ENCODE measurements at places on chromosomes 6 and 20. TPM values are rescaled to one million over a fixed set of nuclear protein-coding genes. Genes with fewer than 3 reads are reported as not detected.
A peak's percentile ranks its signal among the peaks of the same experiment; 100 is the strongest.

GRCh38 chr6:20640181-20640580, 105.9 kb downstream of the CDKAL1 start:
- H3K4me1 ChIP-seq: peaks cover 21% of the 10 kb centered on the region
- no peak overlapping the region for H3K4me3 ChIP-seq
- H3K27ac ChIP-seq: no peak overlapping the region
- H3K27me3 ChIP-seq: no peaks in the 10 kb centered on the region
- no peaks in the 10 kb centered on the region for H3K36me3 ChIP-seq
- no peak for DNase-seq

GRCh38 chr6:142867988-142868812, 76.8 kb downstream of the HIVEP2 start:
- no peak overlapping the region for H3K4me3 ChIP-seq
- no peak for DNase-seq
- H3K27ac ChIP-seq: no peak overlapping the region
- H3K27me3 ChIP-seq: no peaks in the 10 kb centered on the region

DNA sequence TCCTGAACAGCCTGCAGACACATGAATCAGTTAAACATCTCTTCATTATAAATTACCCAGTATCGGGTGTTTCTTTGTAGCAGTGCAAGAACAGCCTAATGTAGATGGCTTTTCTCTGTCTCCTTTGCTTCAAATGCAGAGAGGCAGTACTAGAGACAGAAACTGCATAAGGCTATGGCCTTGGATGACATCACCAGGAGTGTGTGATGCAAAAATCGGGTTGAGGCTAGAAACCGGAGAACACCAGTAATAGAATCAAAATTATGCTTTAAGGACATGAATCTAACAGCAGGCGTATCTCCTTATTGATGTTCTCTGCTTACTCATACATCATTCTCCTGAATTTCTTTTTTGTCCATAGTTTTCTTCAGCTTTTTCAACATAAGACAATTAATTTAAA, 49.3 kb upstream of the FLRT3 start:
- H3K27me3 ChIP-seq: no peaks in the 10 kb centered on the region
- H3K27ac ChIP-seq: no peak overlapping the region
- H3K4me1 ChIP-seq: peaks cover 16% of the 10 kb centered on the region
- H3K36me3 ChIP-seq: peaks cover 5% of the 10 kb centered on the region
- DNase-seq: no peak

GRCh38 chr6:2870046-2870636, 28.5 kb upstream of the SERPINB1 start:
- H3K4me3 ChIP-seq: no peak overlapping the region
- H3K4me1 ChIP-seq: peaks cover 67% of the 10 kb centered on the region
- H3K27me3 ChIP-seq: peaks cover 15% of the 10 kb centered on the region
- no peak overlapping the region for H3K27ac ChIP-seq

- H3K36me3 ChIP-seq: peaks cover 13% of the 10 kb centered on the region
- no peak for DNase-seq
- H3K4me3 ChIP-seq: no peak overlapping the region
- H3K27ac ChIP-seq: no peak overlapping the region
Measured at GRCh38 chr6:42571611-42572342, 7.9 kb downstream of the UBR2 start.

GRCh38 chr6:93218096-93218495, 201.3 kb downstream of the EPHA7 start:
- H3K27me3 ChIP-seq: no peaks in the 10 kb centered on the region
- H3K4me3 ChIP-seq: no peak overlapping the region
- H3K27ac ChIP-seq: no peak overlapping the region
- peaks cover 2% of the 10 kb centered on the region for H3K36me3 ChIP-seq
- H3K4me1 ChIP-seq: peaks cover 8% of the 10 kb centered on the region

The NOX3 gene
- total RNA-seq: 0.09 TPM

- no peaks in the 10 kb centered on the region for H3K36me3 ChIP-seq
- DNase-seq: no peak
- no peak overlapping the region for H3K27ac ChIP-seq
- no peak overlapping the region for H3K4me3 ChIP-seq
- no peaks in the 10 kb centered on the region for H3K27me3 ChIP-seq
- H3K4me1 ChIP-seq: peaks cover 29% of the 10 kb centered on the region
Measured at GRCh38 chr20:4937407-4938319, 63.6 kb downstream of the SLC23A2 start.

DNA sequence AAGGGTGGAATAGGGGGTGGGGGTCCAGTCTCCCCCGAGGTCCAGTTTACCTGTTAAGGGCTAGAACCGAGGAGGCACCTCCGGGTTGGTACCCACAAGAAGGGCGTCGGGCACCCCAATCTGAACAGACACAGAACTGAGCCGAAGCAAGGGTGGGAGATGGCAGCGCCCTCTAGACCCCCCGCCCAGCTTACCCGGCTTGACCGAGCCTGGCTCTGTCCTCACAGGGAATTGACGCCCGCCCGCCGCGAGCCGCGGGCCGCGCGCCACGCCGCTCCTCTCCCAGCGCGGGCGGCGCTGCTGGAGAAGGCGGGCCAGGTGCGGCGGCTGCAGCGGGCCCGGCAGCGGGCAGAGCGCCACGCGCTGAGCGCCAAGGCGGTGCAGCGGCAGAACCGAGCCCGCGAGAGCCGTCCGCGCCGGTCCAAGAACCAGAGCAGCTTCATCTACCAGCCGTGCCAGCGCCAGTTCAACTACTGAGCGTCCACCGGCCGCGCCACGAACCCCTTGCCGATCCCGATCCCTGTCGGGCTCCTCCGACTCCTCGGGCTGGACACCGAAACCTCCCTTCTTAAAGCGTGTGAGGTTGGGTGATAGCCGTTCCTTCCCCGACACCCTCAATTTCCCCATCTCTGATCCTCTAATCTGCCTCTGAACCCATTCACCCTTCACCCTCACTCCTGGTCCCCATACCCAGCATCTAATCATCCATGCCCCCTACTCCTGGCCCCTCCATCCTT, 5.9 kb downstream of the TP53INP2 start:
- peak; percentile 59 for DNase-seq
- H3K4me3 ChIP-seq: peak overlapping the region; percentile 77
- H3K4me1 ChIP-seq: peaks cover 16% of the 10 kb centered on the region
- no peak overlapping the region for H3K27ac ChIP-seq
- no peaks in the 10 kb centered on the region for H3K36me3 ChIP-seq
- H3K27me3 ChIP-seq: peaks cover 46% of the 10 kb centered on the region

DNA sequence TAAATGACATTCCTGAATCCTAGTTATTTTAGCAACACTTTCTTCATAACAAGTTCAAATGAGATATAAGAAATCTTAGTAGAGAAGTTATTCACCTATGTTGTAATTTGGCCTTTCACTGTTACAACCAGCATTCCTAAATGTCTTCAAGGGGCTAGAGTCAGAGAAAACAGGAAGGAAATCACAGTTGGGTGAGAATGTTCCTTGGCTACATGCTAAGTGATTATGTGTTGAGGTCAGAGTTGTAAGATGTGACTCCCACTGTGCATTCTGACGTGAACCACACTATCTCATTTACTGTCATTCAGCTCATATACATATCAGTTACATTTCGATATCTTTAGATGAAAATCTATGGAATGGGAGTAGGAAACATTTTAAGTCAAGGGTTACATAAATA, 51.0 kb upstream of the MLIP start:
- H3K36me3 ChIP-seq: no peaks in the 10 kb centered on the region
- H3K27ac ChIP-seq: no peak overlapping the region
- no peaks in the 10 kb centered on the region for H3K27me3 ChIP-seq

- no peaks in the 10 kb centered on the region for H3K4me1 ChIP-seq
- no peaks in the 10 kb centered on the region for H3K27me3 ChIP-seq
- no peaks in the 10 kb centered on the region for H3K36me3 ChIP-seq
- H3K4me3 ChIP-seq: no peak overlapping the region
Measured at GRCh38 chr6:25094726-25095125, 159.0 kb upstream of the RIPOR2 start.

- peaks cover 47% of the 10 kb centered on the region for H3K36me3 ChIP-seq
- no peak for DNase-seq
- peaks cover 91% of the 10 kb centered on the region for H3K27me3 ChIP-seq
Measured at GRCh38 chr6:158468666-158469065, 91.2 kb upstream of the TMEM181 start.

The PRICKLE4 gene
- 1.5 TPM for total RNA-seq

DNA sequence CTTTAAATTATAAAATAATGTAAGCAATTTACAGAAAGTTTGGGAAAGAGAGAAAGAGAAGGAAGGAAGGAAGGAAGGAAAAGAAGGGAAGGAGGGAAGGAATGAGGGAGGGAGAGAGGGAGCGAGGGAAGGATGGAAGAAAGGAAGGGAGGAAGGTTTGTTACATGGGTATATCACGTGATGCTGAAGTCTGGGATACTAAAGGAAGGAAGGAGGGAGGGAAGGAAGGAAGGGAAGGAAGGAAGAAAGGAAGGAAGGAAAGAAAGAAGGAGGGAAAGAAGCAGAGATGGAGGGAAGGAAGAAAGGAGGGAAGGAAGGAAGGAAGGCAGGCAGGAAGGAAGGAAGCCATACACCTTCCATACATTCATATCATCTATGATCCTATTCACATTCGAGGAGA, 48.9 kb upstream of the GCM1 start:
- no peak overlapping the region for H3K4me3 ChIP-seq
- no peaks in the 10 kb centered on the region for H3K36me3 ChIP-seq

GRCh38 chr6:148435386-148435785, 92.7 kb downstream of the SASH1 start:
- no peak overlapping the region for H3K27ac ChIP-seq
- 0 out of 2 replicates have a peak, but pooled peaks cover 2% of the 10 kb centered on the region for H3K36me3 ChIP-seq
- no peak overlapping the region for H3K4me3 ChIP-seq
- no peaks in the 10 kb centered on the region for H3K27me3 ChIP-seq
- peaks cover 14% of the 10 kb centered on the region for H3K4me1 ChIP-seq
- no peak for DNase-seq
